ENCODE measurements at places on chromosomes 7 and 10.

GRCh38 chr7:33193308-33193864 lies 64.0 kb downstream of the BBS9 start:
- no peak for DNase-seq

DNA sequence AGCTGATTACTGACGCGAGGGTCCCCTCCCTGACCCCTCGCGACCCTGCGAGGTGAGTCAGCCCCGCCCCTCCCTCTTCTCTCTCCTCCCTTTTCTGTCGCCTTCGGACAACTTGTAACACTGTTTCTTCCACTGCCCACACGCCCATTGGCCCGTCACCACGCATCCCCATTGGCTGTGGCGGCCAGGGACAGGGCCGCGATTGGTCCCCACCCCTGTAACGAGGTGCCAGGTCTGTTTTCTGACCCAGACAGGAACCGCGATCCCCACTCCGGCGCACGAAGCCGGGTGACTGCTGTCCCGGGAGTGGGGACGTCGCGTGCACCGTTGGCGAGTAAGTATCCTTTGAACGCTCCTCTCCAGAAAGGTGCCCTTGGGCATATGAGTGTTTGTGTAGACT lies at the start of gene STRA8:
STRA8 (plus strand) TSS at position 269 of the 400 bp plus-strand sequence. CDS start 6,687 bp downstream, outside the sequence.
- no peak for DNase-seq

DNA sequence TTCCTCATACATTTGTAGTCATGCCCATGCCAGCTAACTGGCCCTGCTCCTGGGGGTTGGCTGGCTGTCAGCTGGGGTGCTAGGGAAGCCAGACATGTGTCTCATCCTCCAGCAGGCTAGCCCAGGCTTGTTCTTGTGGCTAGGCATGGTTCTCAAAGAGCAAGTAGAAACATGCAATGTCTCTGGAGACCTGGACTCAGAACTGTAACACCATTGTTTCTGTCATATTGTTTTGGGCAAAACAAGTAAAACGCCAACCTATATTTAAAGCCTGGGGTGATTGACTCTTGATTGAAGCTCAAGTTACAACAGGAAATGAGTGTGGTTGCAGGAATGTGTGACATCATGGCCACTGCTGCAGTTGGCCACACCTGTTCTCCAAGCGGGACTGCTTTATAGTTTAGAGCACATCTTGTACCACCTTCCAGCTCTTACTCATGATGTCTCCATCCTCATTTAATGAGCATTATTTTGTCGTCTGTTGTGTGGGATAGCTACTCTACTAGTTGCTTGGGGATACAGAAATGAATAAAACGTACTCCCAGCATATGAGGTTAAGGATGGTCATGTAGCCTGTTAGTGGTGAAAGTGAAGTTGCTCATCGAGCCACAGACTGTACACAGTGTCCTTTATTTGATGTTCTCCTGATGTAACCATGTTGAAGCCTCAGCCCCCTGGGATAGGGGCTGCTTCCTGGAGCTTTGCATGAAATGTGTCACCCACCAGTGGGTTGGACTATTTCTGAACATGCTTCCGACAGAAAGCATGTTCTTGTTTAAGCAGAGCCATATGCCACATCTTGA lies 168.4 kb downstream of the SORCS3 start:
- no peak for DNase-seq

DNA sequence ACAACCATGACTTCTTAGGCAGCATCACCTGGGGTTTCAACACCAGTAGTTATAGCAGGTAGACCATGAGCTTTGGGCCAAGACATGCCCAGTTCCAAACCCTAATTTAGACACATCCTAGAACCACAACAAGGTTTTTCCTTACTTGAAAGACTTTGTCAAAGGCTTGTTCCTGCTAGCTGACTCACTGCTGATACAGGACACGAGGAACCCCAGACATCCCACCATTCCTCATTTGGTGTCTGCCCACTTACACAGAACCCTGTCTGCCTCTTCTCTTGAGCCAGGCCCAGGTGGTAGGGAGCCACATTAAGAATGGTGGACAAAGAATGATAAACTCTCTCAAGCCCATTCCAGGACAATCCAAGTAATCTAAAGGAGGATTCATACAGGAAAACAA lies 109.0 kb downstream of the CCDC71L start:
- no peak for DNase-seq

- no peak for DNase-seq
Measured at GRCh38 chr7:133619491-133619890, 366.6 kb downstream of the EXOC4 start.

GRCh38 chr7:46945328-46945727 lies 636.6 kb downstream of the TNS3 start:
- no peak for DNase-seq

Measured in tongue (tissue), 3 donors.